ENCODE measurements at places on chromosomes 2 and 18. TPM values are rescaled to one million over a fixed set of nuclear protein-coding genes. Genes with fewer than 3 reads are reported as not detected.

Gene BOLL
- not detected for total RNA-seq

Gene CXCR1
- total RNA-seq = not detected

Gene MYO5B
- 8.0 TPM for total RNA-seq

Gene CELF4
- total RNA-seq = not detected

Gene SKOR2
- not detected for total RNA-seq

Gene SLC30A3
- total RNA-seq = 3.4 TPM

Gene PTPRN
- 1.2 TPM for total RNA-seq

Gene UGT1A5
- total RNA-seq = 0.09 TPM

Gene LONRF2
- total RNA-seq = 1.7 TPM

Gene INHA
- total RNA-seq = 0.52 TPM

Gene EMILIN1
- total RNA-seq = 0.56 TPM

Gene TPGS2
- 89.5 TPM for total RNA-seq

Gene BMP10
- total RNA-seq = not detected

Gene NAT8
- total RNA-seq = not detected

Gene CIB4
- not detected for total RNA-seq

Gene ARHGEF4
- total RNA-seq = 11.0 TPM

Gene TAF1B
- 22.7 TPM for total RNA-seq

Gene MAP3K2
- 13.0 TPM for total RNA-seq

Gene GKN2
- 2.4 TPM for total RNA-seq

Gene CACNB4
- 0.14 TPM for total RNA-seq

Gene NOL4
- not detected for total RNA-seq

Gene GAL3ST2
- 0.22 TPM for total RNA-seq

Gene TUBA3E
- 6.9 TPM for total RNA-seq

Gene CNDP1
- not detected for total RNA-seq

Gene ACADL
- not detected for total RNA-seq

Gene FAM117B
- total RNA-seq = 1.4 TPM

Gene IL1RL2
- not detected for total RNA-seq

Gene CNRIP1
- total RNA-seq = 1.6 TPM

Gene TBR1
- 0.05 TPM for total RNA-seq

Gene GRHL1
- total RNA-seq = 1.2 TPM

Gene MAPRE2
- 10.7 TPM for total RNA-seq

Gene CD226
- total RNA-seq = 0.11 TPM

Gene MYCN
- total RNA-seq = not detected

Gene KLHL30
- 0.16 TPM for total RNA-seq

Gene GPAT2
- total RNA-seq = 0.02 TPM

Gene CAPN14
- 0.04 TPM for total RNA-seq

Gene PARD6G
- 3.4 TPM for total RNA-seq

Gene ELAC1
- 5.8 TPM for total RNA-seq

Gene CRYGC
- not detected for total RNA-seq

Measured in A549 treated with AZD2906 at 1 μM for 4 hours (cell line).